ENCODE measurements at places on chromosomes 13 and 19.

- no peak for DNase-seq
These were observed 1532.3 kb downstream of the PCDH9 start for GRCh38 chr13:65697843-65698242.

GRCh38 chr13:33633701-33634545 is 184.0 kb upstream of the RFC3 start:
- DNase-seq, result no peak

DNA sequence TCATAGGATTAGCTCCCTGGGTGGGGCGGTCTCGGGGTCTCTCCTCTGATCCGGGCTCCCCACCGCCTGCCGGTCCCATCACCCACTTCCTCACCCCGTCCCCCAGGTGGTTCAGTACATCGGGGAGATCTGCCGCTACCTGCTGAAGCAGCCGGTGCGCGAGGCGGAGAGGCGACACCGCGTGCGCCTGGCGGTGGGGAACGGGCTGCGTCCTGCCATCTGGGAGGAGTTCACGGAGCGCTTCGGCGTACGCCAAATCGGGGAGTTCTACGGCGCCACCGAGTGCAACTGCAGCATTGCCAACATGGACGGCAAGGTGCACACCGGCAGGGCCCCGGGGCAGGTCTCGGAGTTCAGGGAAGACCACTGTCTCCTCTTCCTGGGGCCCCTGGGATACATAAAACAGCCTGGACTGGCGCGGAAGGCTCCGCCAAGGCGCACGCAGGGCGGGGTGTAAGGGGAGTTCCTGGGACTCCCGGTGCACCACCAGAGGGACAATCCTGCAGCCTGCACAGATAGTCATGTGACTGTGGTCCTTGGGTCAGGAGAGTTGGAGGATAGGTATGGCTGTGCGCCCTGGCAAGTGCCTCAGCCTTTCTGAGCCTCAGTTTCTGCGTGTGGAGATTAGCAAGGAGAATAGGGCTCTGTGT is 14.2 kb upstream of the PGLS start:
- DNase-seq, result no peak

DNA sequence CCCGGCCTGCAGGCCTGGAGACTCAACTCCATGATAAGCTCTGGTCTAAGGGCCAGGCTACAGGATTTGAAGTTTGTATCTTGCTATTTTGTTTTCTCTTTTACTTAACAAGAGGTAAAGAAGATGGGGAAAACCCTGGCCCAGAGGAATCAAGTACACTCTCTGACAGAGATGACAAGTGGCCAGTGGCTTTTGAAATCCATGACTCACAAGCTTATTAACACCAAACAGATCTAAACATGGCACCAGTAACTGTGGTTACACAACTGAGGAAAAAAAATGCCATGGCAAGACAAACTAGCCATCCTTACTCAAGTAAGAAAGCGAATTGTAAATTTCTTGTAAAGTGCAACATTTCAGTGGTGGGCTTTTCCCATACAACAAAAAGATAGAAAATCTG is 72.6 kb upstream of the SERTM1 start:
- DNase-seq, result no peak

GRCh38 chr13:88376760-88377388 is 705.7 kb downstream of the SLITRK5 start:
- no peak for DNase-seq

DNA sequence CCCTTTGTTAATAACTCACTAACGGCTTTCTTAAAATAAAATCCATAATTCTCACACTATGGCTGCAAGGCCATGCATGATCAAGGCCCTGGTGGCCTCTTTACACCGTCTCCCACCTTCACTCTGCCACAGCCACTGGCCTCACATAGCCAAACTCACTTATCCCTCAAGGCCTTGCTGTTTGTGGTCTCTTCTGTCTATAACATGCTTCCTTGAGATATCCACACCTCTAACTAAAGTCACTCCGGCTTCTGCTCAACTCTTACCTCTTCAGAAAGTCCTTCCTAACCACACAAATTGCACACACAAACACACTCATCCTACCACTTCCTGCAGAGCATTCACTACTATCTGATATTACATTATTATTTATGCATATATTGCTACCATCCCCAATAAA is 262.5 kb downstream of the DIAPH3 start:
- DNase-seq, result no peak

- DNase-seq, result no peak
These were observed 46.9 kb downstream of the ABCC4 start for GRCh38 chr13:95254339-95254738.

- DNase-seq, result no peak
These were observed 471.0 kb downstream of the COG6 start for GRCh38 chr13:40126306-40127085.

DNA sequence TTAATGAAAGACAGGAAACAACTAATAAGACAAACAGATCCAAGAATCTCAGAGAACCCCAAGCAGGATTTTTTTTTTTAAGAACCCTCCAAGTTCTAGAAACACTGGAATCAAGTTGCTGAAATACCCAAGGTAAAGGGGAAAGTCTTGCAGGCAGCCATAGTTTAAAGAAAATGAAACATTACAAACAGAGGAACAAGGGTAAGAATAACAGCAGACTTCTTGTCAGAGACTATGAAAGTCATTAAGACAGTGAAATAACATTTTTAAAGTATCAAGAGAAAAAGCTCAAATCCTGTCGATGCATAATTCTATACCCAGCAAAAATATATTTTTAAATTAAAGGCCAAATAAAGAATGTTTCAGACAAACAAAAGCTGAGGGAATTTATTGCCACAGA is 67.1 kb downstream of the WASF3 start:
- no peak for DNase-seq

GRCh38 chr13:49347650-49348385 is 96.0 kb downstream of the CAB39L start:
- DNase-seq, result no peak

DNA sequence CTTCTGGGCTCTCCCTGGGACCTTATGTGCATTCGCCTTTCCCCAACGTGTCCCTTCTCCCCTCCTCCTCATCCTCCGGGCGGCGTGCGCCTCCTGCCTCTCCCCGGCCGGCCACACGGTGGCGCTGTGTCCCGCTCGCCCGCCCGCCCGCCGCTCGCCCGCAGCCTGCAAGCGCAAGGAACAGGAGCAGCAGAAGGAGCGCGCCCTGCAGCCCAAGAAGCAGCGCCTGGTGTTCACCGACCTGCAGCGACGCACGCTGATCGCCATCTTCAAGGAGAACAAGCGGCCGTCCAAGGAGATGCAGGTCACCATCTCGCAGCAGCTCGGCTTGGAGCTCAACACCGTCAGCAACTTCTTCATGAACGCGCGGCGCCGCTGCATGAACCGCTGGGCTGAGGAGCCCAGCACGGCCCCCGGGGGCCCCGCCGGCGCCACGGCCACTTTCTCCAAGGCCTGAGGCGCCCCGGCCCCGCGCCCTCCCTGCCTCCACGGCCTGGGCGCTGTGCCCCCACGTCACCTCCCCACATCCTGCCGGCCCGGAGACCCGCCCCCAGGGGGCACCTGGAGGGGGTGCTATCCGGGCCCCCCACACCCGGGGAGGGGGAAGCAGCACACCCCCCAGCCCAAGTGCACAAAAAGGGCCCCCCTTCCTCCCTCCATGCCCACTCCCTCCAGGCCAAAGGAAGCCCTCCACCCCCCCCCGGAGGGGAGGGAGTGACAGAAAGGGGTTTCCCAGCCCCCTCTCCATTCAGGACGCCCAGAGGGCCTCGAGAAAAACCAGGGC is 21.9 kb downstream of the ONECUT3 start:
- DNase-seq, result no peak

- DNase-seq, result peak; percentile 73
These were observed 181.8 kb downstream of the KATNAL1 start for GRCh38 chr13:30125422-30126073.

- no peak for DNase-seq
These were observed 1365.6 kb downstream of the OLFM4 start for GRCh38 chr13:54394085-54394700.

DNA sequence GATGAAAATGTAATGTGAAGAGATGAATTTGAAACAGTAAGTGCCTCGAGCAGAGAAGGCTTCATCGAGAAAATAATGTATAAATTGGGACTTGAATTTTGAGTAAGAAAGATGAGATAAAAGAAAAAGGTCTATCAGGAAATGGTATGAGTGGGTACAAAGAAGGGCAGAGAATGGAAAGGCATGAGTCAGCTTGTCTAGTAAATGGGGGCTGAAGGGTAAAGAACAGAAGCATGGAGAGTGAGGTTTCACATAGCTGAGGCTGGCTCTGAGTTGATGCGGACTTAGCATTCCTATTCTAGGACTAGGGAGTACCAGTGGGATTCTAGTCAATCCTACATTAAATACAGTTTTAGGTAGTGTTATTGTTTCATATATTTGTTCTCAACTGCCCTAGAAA is 85.8 kb downstream of the ZC3H13 start:
- DNase-seq, result no peak

DNA sequence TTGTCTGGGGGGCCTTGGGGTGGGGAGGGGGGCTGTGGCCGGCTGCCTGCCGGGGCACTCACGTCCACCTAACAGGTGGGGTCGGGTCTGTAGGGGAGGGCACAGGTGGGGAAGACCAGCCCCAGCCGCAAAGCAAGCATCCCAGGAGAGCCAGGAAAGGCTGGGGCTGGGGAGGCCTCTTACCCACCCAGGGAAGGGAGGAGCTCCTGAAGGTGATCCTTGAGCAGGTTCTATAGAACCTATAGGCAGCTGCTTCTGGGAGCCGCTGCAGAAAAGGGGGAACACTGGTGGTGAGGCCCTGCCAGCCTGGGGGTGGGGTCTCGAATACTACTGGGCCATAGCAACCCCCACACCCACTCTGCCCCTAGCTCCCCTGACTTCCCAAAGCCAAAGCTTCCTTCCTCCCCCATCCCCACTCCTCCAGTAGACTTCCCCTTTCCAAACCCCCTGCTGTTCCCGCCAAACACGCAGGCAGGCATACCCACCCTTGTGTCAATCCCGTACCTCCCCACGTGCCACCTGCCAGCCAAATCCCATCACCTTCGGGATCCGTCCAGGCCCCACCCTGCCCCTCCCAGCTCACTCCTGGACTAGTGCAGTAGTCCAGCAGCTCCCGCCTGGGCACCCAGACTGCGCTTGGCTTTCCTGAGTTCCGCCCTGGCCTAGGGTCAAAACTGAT is 5.6 kb downstream of the KLF16 start:
- no peak for DNase-seq

GRCh38 chr13:102651892-102652291 is 43.0 kb downstream of the METTL21C start:
- no peak for DNase-seq

GRCh38 chr19:4372165-4373012 is 28.0 kb downstream of the SH3GL1 start:
- no peak for DNase-seq

DNA sequence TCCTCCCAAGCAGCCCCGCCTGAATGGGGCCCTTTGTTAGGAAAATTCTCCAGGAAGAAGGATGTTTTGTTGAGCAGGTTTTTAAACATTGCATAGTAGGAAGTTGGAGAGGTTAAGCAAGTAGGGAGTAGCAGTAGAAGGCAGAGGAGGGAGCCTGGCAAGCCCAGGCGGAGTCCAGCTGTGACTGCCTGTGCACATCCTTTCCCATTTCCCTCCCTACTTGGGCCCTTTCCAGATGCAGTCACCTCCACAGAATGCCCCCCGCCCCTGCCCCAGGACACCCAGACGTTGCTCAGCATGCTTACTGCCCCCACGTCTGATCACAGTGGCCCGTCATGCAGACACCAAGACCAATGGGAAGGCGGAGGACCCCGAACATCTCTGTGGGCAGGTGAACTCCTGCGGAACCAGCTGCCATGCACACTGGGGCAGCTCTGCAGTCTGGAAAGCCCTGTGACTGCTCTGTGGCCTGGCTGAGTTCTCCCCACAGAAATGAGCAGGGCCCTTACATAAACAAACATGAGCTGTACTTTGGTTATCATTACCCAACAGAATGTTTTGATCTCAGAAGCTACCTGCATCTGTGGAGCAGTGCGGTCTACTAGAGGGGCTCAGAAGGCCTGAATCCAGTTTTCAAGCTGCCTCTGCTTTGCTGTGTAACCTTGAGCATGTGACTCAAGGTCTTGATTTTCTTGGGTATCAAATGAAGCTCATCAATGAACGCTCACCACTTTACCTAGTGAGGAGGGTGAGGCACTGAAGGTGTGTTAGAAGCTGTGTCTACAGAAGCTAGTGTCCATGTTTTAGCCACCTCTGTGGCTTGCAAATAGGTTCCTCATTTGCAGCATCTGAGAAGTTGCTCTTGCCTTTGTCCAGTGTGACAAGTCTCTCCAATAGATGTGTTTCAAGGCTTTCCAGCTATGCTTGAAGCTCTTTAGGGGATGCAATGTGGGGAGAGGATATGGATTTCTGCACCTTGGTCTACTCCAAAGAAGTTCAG is 84.2 kb downstream of the TNFRSF19 start:
- no peak for DNase-seq
